NCI-H1092 (cell line): ENCODE measurements at places on chromosomes 1 and 21.

DNA sequence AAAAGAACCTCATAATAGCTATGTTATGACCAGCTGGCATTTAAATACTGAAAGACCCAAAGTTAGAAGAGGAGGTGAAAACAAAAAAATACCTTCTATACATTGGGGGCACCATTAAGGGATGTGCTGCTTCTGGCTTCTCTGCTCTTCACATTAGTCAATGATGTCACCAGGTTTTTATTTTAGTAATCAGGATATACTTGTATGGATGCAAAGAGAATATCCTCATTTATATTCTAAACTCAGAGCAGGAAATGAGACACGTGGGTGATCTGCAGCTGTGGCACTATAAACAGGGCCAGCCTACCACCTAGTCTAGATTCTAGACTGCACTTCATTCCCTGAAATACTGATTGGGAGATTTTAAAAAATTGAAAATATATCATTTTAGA is 51.2 kb downstream of the WLS start:
- DNase-seq = no peak

DNA sequence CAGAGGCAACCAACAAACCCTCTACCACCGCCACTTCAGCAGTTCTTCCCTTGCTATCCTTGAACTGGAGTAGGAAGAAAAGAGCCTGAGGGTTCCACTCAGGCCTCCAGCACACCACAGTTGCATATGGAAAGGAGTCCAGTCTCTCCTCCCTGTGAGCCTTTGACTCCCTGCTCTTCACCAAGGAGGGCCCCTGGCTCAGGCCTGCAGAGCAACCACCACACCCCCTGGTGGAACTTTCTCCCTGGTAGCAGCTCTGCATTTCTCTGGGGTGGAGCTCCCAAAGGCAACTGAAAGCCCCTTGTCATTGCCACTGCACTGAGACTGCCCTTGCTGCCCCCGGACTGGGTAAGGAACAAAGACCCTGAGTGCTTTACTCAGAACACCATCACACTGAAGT is 1021.5 kb upstream of the ADGRL2 start:
- DNase-seq = no peak

DNA sequence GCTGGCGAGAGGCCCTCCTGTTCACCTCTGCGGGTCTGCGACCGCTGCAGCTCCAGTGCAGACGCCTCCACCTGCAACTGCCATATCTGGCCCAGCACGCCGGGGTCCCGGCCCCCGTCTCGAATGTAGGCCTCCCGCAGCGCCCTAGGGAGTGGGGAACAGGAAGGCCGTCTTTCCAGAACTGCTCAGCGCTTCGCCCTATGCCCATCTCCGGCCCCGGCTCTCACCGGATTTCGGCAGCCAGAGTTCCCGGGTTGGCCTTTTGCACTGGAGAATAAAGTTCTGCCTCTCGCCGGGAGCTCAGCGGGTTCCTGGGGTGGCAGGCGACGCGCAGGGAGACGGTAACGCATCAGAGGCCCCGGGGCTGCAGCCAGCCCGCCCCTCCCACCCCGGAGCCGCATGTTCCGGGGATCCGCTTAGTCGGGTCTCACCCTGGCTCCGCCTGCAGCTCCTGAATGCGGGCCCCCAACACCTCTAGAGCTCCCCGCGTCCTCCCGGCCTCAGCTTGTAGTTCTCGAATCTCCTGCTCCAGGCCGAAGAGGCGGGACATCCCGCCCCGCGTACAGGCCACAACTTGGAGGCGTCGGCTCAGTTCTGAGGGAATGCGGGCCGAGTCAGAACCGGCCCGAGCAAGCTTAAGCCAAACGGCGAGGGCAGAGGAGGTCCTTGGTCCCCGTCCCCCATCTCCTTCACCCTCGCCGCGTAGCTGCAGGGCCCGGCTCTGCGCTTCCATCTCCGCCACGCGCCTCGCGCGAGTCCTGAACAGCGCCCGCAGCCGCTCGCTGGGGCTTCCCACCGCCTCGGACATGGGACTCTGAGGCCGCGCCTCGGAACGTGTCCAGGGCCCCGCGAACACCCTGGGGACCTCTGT is 1.1 kb downstream of the CCDC17 start:
- no peak for DNase-seq

DNA sequence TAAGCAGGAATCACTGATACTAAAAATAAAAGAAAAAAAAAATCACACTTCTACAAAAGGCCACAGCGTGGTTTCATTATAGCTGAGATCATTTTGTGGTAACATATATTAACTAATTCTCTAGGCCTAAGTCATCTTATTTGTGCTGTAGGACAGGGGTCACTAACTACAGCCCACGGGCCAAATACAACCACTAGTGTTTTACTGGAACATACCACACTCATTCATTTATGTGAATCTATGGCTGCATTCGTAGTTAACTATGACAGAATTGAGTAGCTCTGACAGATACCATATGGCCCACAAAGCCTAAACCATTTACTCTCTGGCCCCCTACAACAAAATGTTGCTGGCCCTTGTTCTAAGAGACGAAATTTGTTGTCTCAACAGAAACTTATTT is 224.4 kb downstream of the VAV3 start:
- DNase-seq = no peak

DNA sequence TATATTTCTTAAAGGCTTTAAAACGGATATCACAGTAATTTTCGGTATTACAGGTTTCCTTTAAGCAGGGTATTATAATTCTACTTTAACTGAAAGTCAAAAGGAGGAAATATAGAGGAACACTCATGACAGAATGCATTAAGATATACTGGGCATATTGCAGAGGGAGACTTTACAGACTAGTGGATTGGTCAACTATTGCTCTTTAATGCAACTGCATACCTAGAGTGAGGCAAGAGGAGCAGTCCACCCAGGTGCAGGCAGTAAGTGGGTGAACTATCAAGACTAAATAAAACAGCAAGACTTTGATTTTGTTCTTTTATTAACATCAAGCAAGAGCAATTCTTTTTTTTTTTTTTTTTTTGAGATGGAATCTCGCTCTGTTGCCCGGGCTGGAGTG is 10.5 kb downstream of the SCAF4 start:
- no peak for DNase-seq

DNA sequence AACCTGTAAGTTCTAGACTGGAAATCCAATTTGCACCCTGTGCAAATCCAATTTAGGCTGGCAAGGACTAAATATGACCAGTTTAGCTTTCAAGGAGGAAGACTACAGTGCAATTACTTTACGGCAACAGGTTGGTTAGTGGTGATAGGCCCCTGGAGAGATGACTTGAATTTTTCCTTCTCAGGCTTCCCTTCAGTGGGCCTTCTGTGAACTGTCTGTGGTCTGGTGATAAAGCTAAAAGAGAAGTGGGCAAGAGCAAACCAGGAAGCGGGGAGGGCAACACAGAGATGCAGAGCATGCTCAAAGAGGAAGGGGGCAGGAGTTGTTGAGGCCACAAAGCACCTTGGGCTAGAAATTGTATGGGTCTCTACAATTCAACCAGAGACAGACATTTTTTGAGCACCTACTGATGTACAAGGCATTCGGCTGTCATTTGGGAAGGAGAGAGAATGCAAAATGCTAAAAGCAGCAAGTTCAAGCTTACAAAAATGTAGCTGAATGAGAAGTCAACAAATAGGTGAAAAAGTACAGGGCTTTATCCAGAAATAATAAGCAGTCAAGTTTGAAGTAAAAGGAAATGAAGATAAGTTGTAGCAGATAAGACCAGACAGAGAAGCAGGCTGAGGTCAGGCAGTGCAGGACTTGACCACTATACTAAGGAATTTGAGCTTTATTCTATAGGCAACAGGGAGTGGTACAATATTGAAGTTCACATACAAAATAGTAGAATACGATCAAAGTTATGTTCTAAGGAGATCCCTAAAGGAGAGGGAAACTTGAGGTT is 23.9 kb downstream of the INPP5B start:
- DNase-seq = no peak

DNA sequence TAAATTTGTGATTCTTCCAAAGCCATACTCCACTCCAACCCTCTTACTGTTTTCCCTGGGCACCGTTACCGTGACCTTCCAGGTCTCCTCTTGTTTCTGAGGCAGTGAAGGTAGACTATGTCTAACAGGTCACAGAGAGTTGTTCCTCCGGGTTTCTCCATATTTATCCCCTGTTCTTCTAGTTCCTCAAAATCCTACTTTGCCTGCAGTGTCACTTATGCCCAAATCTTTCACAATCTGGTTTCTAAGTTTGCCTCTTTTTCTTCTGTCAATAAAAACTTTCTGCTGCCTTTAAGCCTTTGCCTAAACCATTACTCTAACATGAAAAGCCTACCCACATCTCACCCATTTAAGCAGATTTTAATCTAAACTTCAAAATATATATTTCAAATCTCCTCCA is 87.7 kb downstream of the C4BPA start:
- DNase-seq = no peak

DNA sequence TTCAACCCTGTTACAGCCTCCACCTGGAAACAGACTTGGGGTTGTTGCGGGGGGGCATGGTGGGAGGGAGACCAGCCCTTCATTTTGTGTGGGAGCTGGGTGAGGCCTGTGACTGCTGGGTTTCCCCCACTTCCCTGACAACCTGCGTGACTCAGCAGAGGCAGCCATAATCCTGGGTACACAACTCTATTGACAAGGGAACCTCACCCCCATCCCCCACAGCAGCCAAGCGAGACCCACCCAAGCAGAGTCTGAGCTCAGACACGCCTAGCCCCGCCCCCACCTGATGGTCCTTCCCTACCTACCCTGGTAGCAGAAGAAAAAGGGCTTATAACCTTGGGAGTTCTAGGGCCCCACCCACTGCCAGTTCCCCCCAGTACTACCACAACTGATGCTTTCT is 8.0 kb upstream of the CCDC190 start:
- DNase-seq = no peak

GRCh38 chr1:4836574-4836973 is 182.2 kb downstream of the AJAP1 start:
- DNase-seq = no peak

DNA sequence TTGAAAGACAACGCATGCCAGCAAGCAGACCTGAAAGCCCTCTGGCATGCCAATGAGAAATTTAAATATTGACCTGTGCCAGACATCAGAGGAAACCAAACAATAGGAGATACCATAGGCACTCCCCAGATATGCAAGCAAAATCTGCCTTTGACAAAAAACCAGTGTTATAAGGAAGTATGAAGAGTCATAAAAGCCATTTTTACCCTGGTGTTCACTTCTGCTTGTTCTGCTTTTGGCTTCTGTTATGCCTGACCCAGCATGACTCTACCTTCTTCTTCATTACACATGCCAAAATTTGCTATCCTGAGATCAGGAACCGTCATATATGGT is 26.4 kb downstream of the NPHS2 start:
- no peak for DNase-seq

DNA sequence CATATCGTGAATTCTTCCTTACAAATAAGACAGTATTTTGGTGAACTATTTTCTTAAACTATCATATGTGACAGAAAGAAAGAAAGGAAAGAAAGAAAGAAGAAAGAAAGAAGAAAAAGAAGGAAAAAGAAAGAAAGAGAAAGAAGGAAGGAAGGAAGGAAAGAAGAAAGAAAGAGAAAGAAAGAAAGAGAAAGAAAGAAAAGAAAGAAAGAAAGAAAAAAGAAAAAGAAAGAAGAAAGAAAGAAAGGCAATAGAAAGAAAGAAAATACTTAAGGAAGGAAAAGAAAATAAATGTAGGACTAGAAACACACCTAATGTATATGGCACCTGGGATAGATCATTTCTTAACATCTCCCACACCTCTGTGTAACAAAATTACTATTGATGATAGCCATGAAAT is 120.4 kb downstream of the PLA2G4A start:
- DNase-seq = no peak

DNA sequence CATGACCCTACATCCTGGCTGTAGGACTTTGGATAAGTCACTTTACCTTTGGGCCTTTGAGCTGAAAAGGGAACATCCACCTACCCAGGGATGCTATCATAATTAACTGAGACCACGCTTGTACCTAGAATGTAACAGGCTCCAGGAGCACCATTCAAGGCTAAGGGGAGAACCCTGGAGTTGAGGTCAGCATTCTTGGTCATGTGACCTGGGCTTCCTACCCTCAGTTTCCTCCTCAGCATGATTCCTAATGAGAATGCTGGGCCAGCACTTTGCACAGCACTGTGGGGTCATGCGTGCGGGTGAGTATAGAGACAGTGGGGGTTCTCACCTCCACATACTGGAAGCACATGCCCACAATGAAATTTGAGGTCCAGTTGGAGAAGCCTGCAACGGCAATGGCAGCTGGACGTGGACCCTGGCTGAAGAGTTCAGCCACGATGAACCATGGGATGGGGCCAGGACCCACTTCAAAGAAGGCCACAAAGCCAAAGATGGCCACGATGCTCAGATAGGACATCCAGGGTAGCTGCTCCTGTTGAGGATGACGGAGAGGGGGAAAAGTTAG is 31.3 kb downstream of the SLC2A1 start:
- DNase-seq = no peak

- DNase-seq = no peak
These were observed 63.6 kb upstream of the ETV3 start for GRCh38 chr1:157201767-157202166.

GRCh38 chr1:3430406-3430805 is 24.1 kb upstream of the ARHGEF16 start:
- DNase-seq = no peak
